ENCODE measurements at places on chromosomes 3 and 15.

DNA sequence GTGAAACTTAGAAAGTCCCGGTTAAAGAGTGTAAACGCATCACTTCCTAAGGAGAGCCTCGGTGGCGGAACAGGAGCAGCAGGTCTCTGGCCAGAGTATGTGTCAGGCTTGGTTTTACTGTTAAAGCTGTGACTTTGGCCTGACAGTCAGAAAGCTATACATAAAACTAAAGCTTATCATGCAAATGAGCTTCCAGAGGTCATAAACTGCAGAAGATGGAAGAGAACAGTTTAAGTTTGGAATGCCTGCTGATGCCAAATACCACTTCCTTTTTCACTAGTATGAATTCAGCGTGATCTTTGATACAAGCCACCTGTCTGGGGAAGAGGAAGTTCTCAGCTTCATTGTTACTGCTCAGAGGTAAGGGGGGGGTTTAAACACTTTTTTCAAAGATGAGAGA, 125.1 kb upstream of the CTDSPL start:
- DNase-seq, result no peak

GRCh38 chr3:8885536-8886316, 77.5 kb downstream of the RAD18 start:
- no peak for DNase-seq

- no peak for DNase-seq
Observed at GRCh38 chr3:191263365-191263764, 64.3 kb downstream of the OSTN start.

DNA sequence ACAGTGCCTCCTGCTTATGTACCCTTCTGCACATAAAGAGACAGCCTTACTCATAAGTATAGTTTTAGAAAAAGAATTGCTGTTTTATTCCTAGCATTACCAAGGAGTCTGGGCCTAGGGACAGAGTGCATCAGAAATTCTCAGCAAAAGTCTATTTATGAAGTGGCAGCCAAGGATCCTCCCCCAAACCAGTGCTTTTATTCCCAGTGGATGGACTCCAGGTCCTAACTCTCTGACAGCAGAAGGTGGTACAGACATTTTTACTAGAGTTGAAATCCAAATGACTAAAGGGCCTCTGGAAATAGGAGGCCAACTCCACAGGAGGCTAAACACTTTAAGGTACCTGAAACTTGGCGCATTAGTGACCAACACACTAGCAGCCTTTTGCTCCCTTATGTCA, 407.2 kb upstream of the TPRG1 start:
- DNase-seq, result no peak

- DNase-seq, result no peak
Observed at GRCh38 chr15:55394694-55395093, 13.5 kb downstream of the CCPG1 start.

DNA sequence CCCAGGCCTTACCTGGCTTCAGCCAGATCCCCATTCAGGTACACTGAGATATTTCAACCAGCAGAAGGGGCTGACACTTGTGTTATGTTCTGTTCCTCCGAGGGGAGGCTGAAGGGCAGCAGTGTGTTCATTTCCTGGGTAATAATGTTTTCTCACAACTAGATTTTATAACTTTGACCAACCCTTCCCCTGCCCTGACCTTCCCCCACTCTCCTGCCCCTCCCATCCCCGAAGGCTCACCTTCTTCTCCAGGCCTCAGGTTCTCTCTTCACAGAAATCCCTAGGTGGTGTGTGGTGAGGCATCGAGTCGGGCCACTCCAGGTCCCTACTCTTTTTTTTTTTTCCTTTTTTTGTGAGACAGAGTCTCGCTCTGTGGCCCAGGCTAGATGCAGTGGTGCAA, 34.6 kb downstream of the EPHB3 start:
- DNase-seq, result no peak

- no peak for DNase-seq
Observed at GRCh38 chr3:24168977-24169376, 223.9 kb downstream of the NR1D2 start.

- DNase-seq, result no peak
Observed at GRCh38 chr3:170058127-170058526, 20.3 kb downstream of the GPR160 start.

GRCh38 chr15:93057618-93058017, 31.4 kb downstream of the RGMA start:
- no peak for DNase-seq

GRCh38 chr3:178022599-178022998, 513.6 kb upstream of the KCNMB2 start:
- DNase-seq, result no peak

GRCh38 chr15:45391746-45392583, 13.6 kb upstream of the GATM start:
- no peak for DNase-seq

- DNase-seq, result no peak
Observed at GRCh38 chr3:187802203-187802927, 57.1 kb upstream of the BCL6 start.

- no peak for DNase-seq
Observed at GRCh38 chr3:66392966-66393332, 107.9 kb downstream of the LRIG1 start.

GRCh38 chr15:89307046-89307587, 27.5 kb downstream of the POLG start:
- peak; percentile 53 for DNase-seq

All from EL (cell line).